Activated CD4-positive, alpha-beta T cell treated with anti-CD3 and anti-CD28 coated beads, Interleukin-2, amount 10 ng/mL, durations not matched to agents 24 days and 14 days (primary cell): ENCODE measurements at places on chromosomes 16 and 17. TPM values are rescaled to one million over a fixed set of nuclear protein-coding genes. Genes with fewer than 3 reads are reported as not detected.

SLC47A1 gene
- not detected in 2 replicates for total RNA-seq

KCNJ12 gene
- not detected in 2 replicates for total RNA-seq

ITGB4 gene
- 0.71 and 1.8 TPM in 2 replicates for total RNA-seq

SLC12A3 gene
- not detected in 2 replicates for total RNA-seq

LRRC37B gene
- total RNA-seq = 17.7 and 22.1 TPM in 2 replicates

RPGRIP1L gene
- total RNA-seq = 9.9 and 10.0 TPM in 2 replicates

ELMO3 gene
- total RNA-seq = 8.2 and 8.7 TPM in 2 replicates

MT1H gene
- total RNA-seq = not detected in 2 replicates

KCTD13 gene
- total RNA-seq = 51.4 and 58.8 TPM in 2 replicates

CCL5 gene
- 19.6 and 20.7 TPM in 2 replicates for total RNA-seq

TM4SF5 gene
- total RNA-seq = not detected in 2 replicates

KAT8 gene
- 56.9 and 63.3 TPM in 2 replicates for total RNA-seq

DNA sequence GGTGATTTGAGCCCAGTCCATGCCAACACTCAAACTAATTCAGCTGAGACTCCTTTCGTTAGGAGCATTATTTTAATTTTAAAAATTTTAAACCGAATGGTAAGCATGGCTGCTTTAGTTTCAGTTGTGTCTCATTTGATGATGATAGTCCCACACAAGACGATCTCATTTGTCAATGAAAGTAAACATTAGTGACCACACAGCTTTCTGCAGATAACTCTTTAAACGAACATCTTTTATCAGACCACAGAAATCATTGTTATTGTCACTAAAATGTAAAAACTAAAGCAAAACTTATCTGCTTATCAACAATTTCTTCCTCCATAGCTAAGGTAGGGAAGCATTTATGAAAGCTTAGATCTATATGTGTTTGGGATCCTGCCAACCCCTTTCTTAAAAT, 382.2 kb downstream of the ZFHX3 start:
- no peak for DNase-seq

DNA sequence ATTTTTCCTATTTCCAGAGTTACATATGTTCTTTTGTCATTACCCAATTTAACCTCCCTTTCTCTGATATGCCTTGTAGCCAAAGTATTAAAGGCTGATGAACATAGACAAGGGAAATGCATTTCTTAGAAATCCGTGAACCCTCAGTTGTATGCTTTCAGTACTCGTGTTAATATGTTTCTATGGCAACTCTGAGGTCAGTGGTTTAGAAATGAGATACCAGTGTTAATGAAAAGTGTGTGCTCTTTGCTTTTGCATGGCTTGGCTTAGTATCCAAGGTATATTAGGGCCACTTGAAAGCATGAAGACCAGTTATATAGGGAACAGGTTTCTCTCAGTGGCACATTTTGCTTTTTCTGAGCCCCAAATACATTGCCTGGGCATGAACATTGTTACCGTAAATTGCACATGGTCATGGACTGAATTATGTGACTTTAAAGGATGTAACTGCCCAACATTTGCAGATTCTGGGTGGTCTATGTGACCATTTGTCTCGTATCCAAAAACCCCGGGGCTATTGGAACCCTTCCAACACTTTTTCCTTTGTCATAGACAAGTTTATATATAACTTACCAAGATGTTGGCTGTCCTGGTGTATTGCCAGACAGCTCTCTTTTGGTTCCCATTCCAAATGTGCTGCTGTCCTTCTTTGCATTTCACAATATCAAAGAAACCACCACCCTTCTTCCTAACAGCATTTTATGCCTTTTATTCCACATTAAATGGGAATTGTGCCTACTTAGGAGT, 17.5 kb downstream of the ABHD15 start:
- no peak for DNase-seq

GRCh38 chr17:67386965-67387551, 10.0 kb downstream of the PITPNC1 start:
- peak; percentile 90 for DNase-seq

DNA sequence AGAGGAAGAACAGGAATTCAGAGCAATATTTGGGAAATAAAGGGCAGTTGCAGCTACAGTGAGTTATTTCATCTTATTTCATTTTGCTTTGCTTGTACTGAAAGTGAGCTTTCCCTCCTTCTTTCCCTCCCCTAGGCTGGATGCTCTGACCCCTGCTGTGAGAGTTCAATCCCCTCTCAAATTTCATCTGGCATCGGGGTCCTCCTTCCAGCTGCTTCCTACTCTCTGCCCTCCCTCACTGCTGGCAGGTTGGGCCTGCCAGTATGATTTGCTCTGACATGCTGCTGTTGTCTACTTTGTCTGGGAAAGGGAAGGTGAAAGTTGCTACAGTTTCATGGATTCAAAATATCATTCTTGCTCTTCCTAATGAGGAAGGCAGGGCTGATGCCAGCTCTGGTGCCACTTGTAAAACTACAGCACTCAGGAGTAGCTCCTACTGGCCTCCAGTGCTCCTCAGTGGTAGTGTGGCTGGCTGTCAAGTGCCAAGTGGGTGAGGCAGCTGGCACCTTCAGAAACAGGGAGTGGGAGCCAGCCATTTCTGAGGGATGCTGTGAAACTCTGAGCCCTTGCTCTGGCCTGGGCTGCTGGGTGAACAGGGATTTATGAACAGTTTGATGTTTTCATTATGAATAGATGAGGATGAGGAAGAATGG, 408.6 kb downstream of the HAPSTR1 start:
- DNase-seq = no peak

DNA sequence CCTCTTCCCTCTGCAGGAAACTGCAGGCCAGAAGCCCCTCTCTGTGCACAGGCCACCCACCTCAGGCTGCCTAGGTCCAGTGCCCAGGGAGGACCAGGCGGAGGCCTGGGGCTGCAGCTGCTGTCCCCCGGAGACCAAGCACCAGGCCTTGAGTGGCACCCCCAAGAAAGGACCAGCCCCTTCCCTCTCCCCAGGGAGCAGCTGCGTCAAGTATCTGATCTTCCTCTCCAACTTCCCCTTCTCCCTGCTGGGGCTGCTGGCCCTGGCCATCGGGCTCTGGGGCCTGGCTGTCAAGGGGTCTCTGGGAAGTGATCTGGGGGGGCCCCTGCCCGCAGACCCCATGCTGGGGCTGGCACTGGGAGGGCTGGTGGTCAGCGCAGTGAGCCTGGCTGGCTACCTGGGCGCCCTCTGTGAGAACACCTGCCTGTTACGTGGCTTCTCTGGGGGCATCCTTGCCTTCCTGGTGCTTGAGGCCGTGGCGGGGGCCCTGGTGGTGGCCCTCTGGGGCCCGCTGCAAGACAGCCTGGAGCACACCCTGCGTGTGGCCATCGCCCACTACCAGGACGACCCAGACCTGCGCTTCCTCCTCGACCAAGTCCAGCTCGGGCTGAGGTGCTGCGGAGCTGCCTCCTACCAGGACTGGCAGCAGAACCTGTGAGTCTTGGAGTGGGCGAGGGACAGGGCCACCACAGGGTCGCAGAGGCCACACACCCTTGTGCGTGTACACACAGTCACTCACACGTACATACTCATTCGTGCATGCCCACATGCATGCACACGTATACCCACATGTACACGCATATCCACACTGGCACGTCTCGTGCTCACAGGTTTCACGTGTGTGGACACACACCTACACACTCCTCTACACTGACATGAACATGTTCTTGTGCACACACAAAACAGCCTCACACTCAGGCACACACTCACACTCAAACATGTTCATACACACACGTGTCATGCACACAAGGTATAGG, 8.3 kb downstream of the TSPAN10 start:
- no peak for DNase-seq

GRCh38 chr17:70074956-70075355, at the start of gene KCNJ16:
Gene KCNJ16 (plus strand): TSS chr17:70075225. CDS start chr17:70132088, 56,863 bp downstream.
- DNase-seq = no peak

DNA sequence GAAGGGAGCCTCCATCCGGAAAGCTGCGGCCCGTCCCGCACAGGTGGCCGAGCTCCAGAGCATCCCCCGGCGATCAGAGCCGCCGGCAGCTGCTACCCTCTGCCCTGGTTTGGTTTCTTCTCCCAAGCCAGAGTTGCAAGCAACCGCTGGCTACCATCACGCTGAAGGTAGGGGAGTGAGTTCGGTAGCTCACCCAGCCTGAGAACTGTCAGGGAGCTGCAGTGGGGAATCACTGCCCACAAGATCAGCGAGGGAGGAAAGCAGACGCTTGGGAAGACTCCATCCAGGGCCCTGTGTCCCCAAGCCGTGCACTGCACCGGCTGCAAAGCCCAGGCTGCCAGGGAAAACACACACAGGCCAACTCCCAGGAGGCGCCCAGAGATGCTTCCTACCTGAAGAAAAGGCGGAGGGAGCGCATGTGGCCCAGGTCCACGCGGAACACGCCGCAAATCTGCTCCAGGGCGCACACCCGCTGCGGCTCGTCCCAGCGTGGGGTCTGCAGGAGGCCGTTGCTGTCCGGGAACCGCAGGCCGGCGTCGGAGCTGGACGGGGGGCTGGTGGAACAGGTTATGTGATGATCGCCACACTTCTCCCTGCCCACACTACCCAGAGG, 83.3 kb downstream of the TBC1D16 start:
- DNase-seq = no peak

- peak; percentile 91 for DNase-seq
These were observed 12.1 kb downstream of the TTLL6 start for GRCh38 chr17:48804936-48805411.

DNA sequence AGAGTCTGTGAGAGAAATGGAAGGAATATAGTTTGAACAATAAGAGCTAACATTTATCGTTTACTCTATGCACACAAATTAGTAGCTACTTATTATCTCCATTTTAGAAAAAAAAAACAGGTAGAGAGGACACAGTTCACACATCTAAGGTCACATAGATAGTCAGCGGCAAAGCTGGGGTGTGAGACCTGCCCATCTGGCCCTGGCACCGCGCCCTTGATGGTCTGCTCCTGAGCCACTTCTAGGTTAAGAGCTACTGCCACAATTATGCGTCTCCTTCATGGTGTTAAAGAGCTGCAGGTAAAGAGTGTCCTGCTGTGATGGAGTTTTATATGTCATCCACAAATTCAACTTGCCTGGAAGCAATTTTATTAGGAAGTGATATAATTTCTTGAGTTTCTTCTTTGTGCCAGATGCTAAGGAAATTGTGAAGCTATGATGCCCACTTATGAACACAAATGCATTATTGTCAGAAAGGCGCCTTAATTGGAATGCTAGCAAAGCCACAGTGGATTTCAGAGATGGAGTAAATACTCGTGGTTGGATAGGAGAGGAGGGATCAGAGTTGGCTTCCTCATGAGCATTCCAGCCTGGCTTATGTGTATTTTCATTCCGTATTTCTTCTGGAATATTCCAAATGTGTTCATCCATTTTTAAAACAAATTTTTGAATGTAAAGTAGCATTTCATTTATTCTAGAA, 21.3 kb upstream of the MFSD6L start:
- DNase-seq = no peak

DNA sequence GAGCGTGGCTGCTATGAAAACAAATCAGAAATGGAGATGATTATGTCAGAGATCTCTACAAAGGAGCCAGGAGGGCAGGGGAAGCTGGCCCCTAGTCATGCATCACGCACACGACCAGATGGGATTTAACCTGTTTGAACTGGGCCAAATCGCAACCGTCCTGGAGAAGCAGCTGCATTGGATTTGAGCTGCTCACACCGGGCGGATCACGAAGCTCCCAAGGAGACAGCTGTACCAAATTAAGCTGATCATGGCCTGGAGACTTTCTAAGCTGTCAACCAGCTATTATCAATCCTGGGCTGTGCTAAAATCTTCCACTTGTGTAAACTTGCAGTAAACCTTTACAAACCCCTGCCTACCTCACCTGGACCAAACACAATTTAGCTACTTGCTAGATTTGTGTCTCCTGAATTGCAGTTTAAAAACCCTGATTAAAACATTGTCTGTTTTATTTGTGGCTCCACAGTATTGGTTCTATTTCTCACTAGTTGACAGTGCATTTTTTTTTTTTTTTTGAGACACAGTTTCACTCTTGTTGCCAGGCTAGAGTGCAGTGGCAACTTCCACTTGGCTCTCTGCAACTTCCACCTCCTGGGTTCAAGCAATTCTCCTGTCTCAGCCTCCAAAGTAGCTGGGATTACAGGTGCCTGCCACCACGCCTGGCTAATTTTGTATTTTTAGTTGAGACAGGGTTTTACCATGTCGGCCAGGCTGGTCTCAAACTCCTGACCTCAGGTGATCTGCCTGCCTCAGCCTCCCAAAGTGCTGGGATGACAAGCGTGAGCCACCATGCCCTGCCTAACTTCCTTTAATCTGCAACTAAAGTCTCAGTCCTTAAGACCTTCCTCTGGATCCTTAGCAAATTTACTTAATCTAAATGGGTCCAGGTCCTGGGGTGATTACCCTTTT, 98.3 kb upstream of the GRIN2A start:
- no peak for DNase-seq

DNA sequence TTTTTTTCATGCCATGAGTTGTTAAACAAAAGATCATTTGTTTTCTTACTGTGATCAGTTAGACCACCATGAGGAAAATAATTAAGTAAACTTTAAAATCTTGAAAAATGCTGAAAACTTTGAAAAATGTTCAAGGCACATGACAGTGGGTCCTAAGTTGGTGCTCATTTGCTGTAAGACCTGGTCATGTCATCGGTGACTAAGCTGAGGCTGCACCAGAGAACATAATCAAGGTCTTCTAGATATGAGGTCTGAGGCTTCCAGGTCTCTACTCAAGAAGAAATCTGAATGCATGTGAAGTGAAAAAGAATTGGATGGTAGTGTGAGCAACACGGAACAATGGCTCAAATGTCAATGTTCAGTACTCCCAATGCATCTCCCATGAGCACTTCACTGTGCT, 87.6 kb downstream of the CFDP1 start:
- no peak for DNase-seq

DNA sequence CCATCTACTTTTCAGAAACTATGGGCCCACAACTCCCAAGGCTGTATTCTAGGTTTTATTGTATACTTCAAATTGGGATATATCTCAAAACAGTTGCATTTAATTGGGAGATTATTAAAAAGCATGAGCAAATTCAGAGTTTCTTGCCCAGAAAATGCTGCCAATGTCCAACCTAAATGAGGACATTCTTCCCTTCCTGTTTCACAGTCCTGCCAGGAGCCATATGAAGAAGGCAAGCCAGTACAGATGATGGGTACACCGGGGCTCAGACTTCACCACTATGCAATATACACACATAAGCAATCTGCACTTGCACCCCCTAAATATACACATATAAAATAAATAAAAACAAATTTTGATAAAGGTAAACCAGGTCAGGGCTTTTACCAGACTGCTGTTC, 34.0 kb upstream of the CBLN1 start:
- no peak for DNase-seq

DNA sequence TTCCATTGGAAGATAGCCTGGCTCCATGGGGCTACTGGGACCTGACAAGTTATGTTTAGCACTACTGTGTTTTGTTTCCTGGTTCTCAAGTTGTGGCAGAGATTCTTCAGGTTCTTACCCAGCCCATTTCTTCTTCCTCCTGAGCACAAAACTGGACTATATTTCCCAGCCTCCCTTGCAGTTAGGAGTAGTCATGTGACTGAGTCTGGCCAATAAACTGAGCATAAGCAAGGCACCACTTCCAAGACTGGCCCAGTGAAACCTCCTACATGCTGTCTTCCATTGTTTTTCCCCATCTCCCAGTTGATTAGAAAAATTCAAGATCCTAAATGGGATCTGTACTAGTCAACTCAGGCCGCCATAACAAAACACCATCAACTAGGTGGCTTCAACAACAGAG, 28.2 kb upstream of the RBBP6 start:
- no peak for DNase-seq
